ENCODE measurements at places on chromosomes 1 and 21.

- no peak for DNase-seq
Observed at GRCh38 chr1:75985827-75986226, 53.6 kb upstream of the ASB17 start.

DNA sequence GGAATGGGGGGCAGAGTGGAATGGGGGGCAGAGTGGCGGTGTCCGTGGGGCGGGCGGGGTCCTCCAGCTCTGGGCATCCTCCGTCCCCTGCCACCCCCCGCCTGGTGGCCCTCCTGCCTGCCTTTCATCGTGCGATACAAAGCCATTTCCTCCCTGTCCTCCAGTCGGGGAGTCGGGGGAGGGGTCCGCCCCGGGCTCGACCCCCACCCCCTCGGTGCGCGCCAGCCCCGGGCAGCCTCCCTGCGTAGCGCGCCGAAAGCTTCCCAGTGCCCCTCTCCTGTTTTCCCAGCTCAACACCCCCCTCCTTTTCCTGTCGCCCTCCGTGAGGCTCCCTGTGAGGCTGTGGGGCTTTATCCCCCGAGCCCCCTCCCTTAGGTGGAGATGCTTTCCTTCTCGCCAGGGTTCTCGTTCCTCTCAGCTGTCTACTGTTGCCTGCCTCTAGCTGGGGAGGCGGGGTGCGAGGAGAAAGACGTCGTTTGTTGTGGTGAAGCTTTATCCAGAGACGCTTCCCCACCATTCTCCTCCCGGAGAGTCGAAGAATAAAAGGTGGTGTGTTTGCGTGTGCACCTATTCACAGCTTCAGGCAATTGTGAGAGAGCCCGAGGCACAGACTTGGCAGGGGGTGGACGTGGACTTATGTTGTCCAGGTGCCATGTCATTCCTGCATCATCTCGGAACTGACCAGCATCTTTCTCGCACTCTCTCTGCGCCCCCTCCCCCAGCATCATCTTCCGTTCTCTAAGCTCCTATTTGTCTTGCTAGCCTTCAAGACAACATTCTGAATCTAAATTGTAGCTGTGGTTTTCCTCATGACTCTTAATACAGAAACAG is 848 bp downstream of the DNM3 start:
- DNase-seq: no peak

GRCh38 chr1:156643049-156643777 is 1.3 kb downstream of the BCAN start:
- no peak for DNase-seq

GRCh38 chr1:111776391-111776790 is 20.7 kb downstream of the DDX20 start:
- DNase-seq: no peak

DNA sequence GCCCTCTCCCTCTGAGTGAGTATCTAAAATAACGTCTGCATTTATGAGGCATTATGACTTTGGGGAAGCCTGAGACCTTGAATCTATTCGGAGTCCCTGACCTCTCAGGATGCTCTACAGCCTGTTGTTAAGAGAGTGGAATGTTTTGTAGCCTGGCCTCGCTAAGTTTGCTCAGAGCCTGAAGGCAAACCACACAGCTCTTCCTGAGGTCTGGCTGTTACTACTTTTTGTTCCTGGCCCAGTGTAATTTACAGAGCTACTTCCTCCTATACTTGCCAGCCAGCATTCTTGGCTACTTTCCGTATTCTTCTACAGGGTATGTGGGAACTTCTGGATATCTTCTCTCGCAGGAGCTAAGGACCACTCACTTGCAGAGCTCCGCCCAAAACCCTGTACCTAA is 3.6 kb upstream of the ZMYM4 start:
- DNase-seq: no peak

Data from brain pericyte (primary cell).